ELR (cell line): ENCODE measurements at places on chromosomes 1 and 21.

DNA sequence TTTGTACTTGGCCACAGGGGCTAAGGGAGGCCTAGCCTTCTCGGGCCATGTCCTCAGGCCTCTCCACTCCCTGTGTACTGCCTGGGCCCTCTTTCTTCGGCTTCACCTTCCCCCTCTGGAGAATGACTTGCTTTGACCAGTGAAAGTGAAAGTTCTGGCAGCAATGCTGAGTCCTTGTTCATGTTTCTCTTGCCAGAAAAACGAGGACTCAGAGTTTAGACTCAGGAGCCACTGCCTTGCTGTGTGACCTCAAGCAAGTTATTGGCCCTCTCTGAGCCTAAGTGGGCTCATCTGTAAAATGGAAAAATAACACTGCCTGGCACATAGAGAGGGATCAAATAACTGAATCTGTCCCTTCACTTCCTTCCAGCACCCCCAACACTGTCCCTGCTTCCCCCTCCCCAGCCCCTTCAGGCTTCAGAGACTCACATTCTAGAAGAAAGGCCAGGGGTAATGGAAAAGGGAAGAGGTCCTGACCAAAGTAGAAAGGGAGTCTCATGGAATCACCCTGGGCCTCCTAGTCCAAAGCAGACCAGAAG is 1.5 kb downstream of the C1QA start:
- no peak for DNase-seq

DNA sequence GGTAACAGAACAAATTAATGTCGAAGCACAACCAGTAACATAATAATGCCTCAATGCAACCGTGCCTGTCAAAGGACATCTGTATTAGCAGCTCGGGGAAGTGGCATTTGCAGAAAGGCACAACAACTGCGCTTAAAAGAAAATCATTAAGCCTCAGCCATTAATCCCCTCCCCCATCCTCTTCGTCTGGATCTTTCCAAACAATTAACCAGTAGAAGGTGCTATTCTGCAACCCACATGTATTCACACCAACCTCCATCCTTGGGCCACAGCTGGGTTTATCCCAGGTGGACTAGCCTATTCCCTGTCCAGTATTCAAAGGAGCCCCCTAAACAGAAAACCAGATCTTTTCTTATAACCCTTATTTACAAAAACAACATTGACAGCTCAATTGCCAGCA is 2.6 kb downstream of the RERE start:
- DNase-seq = no peak

GRCh38 chr1:55310505-55310971 is 95.4 kb upstream of the USP24 start:
- DNase-seq = peak; percentile 99

GRCh38 chr1:61110554-61110953 is 28.2 kb downstream of the NFIA start:
- DNase-seq = no peak

DNA sequence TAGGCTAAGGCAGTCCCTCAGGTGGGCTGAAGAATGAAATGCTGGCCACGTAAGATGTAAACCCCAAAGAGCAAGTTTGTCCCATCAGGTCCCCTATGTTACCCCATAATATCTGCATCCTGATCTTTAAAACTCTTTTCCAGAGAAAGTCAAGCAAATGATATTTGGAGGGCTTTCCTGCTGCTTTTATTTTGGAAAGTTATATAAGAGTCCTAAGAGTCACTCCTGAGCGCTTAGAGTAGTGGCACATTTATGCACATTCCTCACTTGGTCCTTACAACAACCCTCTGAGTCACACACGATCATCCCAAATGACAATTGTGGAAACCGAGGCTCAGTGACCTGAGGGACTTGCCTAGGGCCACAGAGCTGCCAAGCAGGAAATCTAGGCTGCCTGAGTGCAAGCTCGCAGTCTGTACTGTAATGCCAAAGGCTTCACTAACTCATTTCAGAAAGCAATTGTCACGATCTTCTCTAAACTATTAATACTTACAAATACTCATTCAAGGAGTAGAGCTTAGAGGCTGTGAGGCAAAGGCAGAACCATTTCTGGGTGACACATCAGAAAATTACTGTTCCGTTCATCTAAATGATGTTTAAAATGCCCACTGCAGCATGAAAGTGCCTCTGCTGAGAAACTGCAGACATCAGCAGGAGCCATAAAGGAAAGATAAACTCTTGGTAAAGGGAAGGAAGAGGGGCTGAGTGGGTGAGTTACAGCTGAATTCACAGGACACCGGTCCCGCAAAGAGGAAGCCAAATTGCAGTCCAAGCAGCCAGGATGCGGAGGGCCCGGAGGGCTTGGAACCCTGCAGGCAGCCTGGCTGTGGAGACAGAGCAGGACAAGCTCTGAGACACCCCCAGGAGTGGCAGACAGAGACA is 30.8 kb downstream of the CAPZB start:
- peak; percentile 40 for DNase-seq

GRCh38 chr1:84632673-84633434 is 57.4 kb downstream of the SSX2IP start:
- peak; percentile 81 for DNase-seq

DNA sequence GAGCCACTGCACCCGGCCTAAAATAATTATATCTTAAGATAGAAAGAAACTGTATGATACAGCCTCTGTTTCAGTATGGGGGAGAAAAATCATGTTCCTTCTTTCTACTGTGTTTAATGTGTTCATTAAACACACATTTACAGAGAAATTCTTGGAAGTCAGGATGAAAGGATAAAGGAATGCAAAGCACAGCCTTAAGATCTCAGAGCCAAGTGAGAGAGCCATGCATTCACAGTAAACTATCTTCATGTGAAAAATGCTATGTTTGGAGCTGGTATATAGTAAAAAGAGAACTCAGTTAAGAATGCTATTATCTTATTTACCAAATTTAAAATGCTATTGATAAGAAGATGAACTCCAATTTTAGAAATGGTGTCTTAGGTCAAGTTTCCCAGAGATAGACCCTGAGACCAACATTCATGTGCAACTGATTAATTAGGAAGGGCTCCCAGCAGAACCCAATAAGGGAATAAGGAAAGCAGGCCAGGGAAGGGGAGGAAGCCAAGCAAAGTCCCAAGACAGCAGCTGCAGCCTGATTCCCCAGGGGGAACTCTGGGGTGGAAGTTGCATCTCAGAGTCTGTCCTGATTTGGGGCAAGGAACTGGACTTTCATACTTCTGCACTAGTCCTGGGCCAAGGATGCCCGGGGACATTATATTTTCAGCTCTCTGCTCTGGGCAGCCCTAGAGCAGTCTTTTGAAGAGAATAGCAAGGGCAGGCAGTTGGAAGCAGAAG is 130.0 kb upstream of the ZNF648 start:
- no peak for DNase-seq

DNA sequence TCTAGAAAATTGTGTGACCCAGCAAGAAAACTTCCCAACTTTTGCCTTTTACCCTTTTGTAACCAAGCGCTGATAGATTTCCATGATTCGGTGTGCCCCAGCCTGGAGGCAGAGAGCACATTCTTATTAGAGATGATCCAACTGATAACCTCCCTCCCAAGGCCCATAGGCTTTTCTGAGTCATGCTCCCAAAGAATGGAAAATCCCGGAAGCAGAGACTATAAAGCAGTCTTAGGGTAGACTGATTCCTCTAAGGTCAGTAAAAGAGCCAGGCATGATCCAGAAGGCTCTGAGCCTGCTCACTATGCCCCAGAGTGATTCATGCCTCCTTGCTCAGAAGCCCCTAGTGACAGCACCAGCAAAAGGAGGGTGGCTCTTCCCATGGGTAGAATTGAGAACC is 4.3 kb downstream of the CAMK1G start:
- peak; percentile 97 for DNase-seq

DNA sequence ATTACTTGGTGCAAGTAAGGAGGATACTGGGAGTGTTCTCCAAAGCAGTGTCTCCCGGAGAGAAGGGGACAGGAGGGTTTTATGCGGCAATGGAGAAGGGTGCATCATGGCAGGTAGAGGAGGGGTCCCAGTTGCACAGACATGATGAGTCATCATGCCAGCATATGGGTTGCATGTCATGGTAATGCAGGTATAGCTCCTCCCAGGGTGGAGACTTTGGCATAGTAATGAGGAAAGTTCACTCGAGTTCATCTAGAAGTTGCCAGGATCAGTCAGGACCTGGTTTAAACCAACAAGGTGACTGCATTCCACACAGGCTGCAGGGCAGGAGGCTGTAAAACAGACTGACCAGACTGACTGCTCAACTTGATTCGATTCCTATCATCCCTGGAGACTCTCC is 355.7 kb upstream of the DUSP10 start:
- DNase-seq = no peak

DNA sequence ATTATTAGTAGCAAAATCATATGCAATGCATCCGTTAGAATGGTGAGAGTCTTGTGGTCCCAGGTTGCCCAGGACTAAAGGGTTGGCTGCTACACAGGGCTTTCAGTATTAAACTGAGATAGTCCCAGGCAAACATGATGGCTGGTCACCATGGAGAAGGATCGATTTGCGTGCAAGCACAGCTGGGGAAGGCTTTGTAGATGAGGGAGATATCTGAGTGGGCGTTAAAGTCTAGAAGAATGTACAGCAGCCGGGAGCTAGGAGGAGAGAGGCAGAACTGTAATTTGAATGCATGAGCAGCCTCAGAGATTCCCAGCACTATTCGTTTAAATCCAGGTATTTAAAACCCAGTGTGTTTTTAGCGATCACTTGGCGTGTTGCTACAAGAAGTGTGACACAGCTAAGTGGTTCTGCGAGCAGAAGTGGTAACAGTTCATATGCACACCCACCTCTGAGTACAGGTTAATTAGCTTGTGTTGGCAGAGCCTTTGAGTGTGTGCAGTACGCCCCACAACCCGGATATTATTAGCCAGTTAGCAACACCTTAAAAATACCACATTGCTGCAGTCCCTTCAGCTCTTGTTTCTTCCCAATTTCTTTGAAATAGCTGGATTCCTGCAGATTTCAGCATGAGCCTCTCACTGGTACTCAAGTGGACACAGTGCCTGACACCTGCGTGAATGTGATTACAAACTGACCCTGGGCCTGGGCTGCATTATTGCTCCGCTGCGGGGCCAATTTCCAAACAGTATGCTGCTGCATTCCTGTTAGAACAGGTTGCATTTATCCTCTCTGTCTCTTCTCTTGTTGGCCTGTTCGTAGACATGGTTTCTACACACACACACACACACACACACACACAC is 67.2 kb upstream of the SCAF4 start:
- DNase-seq = no peak

- peak; percentile 60 for DNase-seq
These were observed 32.3 kb upstream of the TARDBP start for GRCh38 chr1:10980094-10980577.

GRCh38 chr1:67650061-67650460 is 34.9 kb upstream of the GADD45A start:
- no peak for DNase-seq

DNA sequence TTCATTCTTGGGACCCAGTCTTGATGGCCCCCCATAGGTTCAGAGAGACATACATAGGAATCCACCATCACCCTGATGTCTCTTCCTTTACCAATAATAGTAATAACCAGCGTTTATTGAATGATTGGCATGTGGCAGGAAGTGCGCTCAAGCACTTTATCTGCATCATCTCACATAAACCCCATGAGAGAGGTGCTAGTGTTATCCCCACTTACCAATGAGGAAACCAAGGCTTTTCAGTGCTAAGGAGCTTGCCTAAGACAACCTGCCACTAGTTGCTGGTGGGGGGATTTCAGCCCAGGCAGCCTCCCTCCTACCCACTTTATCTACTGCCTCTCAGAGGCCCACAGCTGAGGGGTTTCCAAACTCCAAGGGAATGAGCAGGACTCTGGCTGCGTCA is 7.7 kb downstream of the LGR6 start:
- no peak for DNase-seq

- DNase-seq = no peak
These were observed 376.3 kb downstream of the AMY1C start for GRCh38 chr1:104125970-104126369.

- peak; percentile 93 for DNase-seq
These were observed 99.1 kb downstream of the MT1HL1 start for GRCh38 chr1:236904892-236905741.

DNA sequence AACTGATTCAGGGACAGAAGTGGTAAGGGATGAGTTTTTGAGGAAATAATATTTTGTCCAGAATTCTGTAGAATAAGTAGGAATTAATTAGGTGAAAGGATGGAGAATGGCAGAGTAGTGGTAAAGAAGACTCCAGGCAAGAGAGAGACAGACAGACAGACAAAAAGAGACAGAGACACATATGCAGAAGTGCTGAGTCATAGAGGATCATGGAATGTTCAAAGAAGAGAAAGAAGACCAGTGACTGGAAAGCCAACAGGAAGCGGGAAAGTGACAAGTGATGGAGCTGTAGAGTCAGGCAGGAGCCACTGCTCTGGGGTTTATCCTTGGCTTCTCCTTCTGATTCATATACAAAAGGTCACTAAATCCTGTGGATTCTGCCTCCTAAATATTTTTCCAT is 85.9 kb downstream of the UROD start:
- peak; percentile 51 for DNase-seq

- no peak for DNase-seq
These were observed 131.2 kb downstream of the CASZ1 start for GRCh38 chr1:10665226-10665625.

GRCh38 chr1:247419336-247419735 is 3.4 kb downstream of the NLRP3 start:
- DNase-seq = no peak

DNA sequence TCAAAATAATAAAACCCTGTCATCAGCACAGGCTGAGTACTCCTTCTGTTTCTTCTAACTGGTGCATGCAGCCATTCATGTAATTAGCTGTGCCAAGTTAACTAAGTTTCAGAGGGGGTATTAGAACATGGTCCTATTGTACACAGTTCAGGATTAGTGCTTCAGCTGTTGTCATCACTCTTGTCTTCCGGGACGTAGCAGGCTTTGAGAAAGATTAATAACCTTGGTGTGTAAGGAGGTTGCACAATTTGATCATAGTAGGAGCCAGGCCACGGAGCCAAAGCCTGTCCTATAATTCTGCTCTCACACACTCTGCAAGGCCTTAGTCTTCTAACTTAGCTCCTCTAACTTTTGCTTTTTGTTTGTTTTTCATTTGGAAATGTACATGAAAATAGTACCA is 44.7 kb downstream of the PTGFRN start:
- DNase-seq = no peak

GRCh38 chr21:41865002-41865777 is 14.0 kb downstream of the PRDM15 start:
- no peak for DNase-seq

DNA sequence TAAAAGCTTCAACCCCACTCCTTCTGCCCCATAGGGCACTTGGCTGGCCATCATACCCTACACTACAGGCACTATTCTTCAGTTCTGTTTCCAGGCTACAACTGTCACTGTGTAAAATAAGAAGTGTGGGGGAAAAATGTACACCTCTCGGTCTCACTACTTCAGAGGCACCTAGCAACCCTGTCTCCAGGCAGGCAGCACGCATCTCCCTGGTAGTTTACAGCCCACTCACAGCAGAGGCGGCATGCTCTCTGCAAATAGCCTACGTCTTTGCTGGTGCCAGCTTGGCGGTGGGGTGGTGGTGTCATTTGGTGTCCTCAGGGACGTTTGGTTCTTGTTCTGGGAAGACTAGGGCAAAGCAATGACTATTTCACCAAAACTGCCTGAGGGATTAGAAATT is 48.2 kb upstream of the BTG3 start:
- DNase-seq = no peak
